ENCODE measurements at places on chromosomes 4 and X.
A peak's percentile ranks its signal among the peaks of the same experiment; 100 is the strongest.

DNA sequence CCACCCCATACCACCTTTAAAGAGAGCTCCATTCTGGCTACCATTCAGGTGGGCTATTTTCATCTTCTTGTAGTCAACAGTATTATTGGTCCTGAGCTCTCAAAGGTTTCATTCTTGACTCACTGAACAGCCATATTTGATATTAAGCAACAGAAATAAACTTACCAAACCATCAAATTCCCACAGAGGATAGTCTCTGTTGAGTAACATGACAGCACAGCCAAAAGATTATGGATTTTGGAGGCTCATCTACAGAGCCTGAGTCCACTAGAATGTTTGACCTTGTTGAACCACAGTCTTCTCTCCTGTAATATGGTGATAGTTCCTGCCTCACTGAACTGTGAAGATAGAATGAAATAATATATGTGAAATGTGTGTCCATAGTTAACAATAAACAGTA is 276.3 kb upstream of the LDB2 start:
- no peak for DNase-seq

GRCh38 chrX:154967603-154968002 is 54.9 kb downstream of the F8 start:
- no peak for DNase-seq

GRCh38 chr4:679104-679481 is 4.8 kb downstream of the MYL5 start:
- no peak for DNase-seq

- no peak for DNase-seq
These were observed 11.3 kb upstream of the PHKA2 start for GRCh38 chrX:18995221-18995620.

DNA sequence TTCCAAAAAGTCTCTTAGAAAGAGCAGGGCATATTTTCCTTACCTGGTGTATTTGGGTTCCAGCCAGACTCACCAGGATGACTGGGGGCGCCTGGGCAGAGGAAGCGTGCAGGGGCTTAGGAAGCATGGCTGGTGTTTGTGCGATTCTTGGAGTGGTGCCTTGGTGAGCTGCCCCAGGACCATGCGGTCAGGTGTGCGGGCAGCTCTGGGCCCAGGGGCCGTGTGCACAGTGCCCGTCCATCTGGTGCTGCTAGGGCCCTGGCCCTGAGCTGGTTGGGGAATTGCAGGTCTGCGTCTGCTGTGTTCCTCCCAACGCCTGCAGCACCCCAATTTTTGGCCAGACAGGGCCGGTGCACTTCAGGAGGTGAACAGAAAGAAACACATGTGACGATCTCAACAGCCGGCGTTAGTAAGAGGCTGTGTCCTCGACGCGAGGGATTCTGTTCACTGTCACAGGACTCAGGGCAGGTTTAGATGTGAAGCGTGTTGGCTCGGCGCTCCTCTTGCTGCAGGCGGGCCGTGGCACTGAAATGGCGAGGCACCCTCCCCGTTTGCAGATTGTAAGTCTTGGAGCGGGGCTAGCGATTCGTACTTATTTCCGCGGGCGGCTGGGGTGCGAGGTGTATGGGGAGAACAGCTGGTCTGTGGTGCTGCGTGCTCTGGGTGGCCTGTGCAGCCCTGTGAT is 15.2 kb downstream of the RGS12 start:
- no peak for DNase-seq

DNA sequence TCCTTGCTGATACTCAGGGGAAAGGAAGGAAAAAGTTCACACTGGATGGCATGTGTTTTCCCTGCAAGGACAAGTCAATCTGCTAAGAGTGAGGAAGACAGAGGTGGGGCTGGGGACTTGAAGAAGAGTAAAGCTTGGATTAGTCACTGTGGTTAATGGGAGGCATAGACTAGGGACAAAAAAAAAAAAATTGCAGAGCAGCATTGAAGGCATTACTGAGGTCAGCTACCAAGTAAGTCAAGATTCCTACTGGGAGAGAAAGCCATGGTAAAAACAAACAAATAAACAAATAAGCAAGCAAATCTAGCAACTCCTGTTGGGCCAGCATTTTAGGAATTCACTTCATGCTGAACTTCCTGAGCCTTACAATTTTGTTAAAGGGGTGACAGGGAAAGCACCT is 58.2 kb upstream of the GPC4 start:
- DNase-seq, result no peak

- DNase-seq, result no peak
These were observed 39.8 kb upstream of the VCX3A start for GRCh38 chrX:6574762-6575161.

GRCh38 chrX:110363244-110363643 is 4.6 kb downstream of the RTL9 start:
- no peak for DNase-seq

GRCh38 chrX:19212037-19212436 is 89.8 kb upstream of the ADGRG2 start:
- DNase-seq, result peak; percentile 14

DNA sequence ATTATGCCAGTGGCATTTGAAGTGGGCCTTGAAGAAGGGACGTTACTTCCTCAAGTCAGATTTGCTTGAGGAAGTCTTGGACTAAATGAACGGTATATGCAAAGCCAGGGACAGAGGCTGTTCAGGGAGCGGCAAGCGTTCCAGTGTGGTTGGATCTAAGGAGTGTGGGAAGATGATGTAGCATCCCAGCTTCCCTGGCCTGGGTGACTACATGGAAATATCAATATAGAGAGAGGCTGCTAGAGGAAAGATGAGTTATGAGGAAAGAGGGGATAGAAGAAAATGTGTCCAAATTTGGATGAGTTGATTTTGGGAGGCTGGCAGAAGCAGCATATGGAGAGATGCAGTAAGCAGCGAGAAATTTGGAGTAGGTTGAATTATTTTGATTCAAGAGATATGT is 432.5 kb upstream of the TENM3 start:
- no peak for DNase-seq

DNA sequence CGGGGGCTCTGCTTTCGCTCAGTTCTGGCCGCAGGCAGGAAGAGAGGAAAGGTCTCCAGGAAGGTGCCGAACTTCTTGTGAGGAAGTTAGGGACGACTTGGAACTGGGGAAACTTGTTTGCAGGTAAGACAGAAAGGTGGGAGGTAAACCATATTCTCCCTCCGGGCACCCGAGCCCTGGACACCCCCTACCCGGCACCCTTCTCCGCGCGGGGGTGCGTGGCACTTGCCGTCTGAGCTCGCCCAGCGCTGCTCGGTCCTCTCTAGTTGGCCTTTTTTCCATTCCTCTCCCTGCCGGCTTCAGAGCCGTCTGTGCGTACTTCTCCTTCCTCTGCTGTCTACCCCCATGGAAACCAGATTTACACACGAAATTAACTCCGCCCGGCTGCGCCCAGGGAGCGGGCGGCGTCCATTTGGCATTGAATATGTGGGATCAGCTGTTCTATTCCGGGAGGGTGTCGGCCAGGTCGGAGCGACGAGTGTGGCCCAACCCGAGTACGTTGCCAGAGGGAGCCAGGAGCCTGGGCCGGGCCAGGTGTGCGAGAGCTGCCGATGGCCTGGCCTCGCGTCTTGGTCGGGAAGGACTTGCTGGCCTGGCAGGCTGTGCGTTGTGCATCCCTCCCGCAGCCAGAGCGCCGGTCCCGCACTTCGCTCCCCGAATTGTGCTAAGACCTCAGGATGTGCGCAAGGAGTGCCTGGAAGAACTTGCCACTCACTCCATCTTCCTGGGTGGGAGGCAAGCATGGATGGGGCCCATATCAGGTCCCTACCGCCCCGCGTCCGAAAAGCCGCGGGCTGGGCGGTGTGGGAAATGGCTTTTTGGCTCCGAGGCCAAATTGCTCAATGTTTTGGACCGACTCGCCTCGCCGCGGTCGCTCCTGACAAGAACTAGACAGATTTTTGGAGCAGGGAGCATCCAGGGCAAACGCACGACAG is 1.7 kb downstream of the PDGFRA start:
- DNase-seq, result no peak

- DNase-seq, result no peak
These were observed 330.0 kb downstream of the ANTXR2 start for GRCh38 chr4:79743014-79743413.

- DNase-seq, result peak; percentile 16
These were observed 51.6 kb downstream of the NFKB1 start for GRCh38 chr4:102552781-102553180.

GRCh38 chr4:41304221-41304620 is 47.5 kb downstream of the UCHL1 start:
- no peak for DNase-seq

DNA sequence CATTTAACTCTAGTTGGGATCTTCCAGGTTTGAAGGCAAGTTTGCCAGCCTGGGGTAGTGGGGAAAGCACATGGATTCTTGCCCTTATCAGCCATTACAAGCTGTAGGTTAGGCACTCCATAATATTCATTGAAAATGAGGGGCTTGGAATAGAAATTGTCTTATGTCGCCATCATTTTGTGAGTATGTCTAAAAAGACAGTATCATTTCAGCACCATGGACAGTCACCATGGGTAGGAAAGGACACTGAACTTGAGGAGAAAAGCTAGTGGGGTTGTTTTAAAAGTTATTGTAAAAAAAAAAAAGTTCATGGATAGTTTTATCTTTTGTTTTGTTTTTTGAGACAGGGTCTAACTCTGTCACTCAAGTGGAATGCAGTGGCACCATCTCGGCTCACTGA is 356.1 kb downstream of the HNRNPD start:
- DNase-seq, result peak; percentile 71

DNA sequence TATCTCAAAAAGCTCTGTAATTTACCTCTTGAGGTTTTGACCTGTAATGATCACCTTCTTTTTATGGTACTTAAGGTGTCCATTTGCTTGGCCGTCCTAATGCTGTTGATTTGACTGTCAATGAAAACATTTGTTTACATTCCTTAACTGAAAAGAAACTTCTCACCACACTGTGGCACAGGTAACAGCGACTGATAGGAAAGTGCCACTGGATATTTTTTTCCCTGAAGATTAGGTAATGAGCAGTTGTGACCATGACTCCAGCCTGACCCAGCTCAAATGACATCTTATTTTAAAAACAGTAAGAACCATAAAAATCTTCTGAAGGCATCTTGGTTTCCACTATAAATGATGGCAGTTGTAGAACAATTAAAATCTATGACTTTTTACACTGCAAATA is 87.6 kb downstream of the HHIP start:
- no peak for DNase-seq

- DNase-seq, result no peak
These were observed 169.9 kb downstream of the GPC3 start for GRCh38 chrX:133815496-133815895.
